Left hindlimb (tissue), 1 donor: ENCODE measurements at places on chromosomes 1 and 21.

DNA sequence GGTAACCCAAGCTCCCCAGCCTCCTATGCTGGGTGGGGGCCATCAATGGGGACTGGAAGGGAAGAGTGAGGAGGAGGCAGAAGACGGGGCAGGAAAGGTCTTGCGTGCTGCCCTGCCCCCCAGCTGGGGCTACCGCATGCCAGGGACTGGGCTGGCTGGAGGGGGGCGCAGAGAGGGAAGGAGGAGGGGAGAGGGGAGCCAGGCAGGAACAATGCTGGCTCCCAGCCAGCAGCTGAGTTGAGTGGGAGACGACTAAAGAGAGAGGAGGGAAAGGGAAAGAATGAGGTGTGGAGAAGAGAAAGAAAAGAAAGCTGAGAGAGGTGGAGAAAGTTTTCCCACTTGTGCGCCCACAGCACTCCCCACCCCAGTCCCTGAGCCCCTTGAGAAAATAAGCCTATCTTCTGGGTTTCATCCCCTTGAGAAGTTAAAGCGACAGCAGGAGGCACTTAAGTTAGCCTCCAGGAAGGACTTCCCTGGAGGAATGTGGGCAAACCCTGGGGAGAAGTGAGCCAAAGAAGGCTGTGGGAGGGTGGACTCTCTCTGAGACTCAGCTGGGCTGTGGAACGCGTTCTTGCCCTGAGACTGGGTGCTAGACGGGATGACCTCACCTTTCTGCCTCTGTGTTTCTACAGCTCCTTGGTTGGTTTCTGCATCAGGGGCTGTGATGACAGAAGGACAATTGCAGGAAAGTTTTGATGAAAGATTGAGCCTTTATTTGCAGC, 12.9 kb upstream of the NES start:
- DNase-seq: peak; percentile 64

DNA sequence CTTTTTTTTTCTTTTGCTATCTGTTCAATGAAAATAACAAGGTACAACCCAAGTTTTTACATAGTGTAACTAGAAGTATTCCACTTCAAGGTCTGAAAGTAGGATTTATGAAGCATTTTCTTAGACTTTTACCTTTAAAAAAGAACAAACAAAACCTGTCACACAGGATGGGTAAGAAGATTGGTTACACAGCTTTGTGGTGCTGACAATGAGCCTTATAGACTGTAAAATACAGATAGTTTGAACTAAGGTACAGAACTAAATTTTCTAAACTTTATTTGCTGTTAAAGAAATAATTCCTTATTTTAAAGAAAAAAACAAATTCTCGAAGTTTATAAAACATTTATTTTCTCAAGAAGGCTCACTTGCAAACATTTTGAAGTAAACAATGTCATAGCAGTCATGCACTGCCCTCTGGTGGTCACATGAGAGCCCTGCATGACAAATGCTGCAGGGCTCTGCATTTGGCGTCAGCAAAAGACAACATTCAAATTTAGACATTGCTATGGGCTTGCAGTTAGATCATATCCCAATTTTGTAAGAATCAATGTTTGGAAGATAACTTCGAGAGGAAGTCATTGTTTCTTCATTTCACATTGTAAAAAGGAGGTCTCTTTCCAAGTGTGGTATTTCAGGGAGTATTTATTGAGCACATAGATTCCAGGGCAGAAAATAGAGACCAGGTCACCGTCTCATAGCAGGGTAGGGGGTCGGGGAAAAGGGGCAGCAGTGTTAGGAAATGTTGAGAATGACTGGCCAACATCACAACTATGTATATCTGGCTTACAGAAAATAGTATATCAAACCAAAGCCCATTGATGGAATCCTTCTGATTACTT, 115.3 kb upstream of the FMN2 start:
- DNase-seq: no peak

DNA sequence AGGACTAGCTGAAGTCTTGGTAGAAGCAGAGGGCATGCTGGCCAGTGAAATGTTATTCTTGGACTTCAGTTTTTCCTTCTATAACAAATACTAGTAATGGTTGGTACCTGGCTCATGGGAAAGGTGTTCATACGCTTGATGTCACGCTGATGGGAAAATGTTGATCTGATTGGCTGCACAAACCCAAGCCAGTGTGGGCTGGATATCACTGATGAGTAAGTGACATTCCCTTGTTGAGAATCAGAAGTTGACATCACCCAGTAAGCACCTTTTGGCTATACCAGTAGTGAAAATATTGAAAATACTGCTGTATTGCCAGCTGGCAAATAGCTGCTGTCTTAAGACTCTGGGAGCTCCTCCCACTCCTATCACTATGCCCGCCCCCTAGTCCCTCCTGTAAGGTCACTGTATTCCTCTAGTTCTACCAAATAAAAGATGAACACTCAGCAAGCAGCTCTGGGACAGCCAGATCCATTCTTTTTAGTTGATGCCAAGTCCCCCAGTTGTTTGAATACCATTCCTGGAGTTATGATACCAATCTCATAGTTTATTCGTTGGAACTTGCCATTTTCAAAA, 168.2 kb downstream of the GRIK1 start:
- no peak for DNase-seq

DNA sequence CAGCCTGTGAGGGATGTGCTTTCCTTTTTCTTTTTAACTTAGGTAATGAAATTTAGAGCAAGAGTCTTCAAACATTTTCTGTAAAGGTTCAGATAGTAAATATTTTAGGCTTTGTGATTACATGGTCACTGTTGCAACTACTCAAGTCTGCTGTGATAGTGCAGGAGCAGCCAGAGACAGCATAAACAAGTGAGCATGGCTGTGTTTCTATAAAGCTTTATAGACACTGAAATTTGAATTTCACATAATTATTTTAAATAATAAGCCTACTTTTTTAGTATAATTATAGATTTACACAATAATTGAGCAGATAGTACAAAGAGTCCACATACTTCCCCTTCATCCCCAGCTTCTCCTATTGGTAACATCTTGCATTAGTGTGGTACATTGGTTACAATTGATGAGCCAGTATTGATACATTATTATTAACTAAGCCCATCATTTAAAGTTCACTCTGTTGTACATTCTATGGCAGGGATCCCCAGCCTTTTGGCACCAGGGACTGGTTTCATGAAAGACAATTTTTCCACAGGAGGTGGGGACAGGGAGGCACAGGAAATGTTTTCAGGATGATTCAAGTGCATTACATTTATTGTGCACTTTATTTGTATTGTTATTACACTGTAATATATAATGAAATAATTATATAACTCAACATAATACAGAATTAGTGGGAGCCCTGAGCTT, 3.0 kb downstream of the ATF6 start:
- no peak for DNase-seq

DNA sequence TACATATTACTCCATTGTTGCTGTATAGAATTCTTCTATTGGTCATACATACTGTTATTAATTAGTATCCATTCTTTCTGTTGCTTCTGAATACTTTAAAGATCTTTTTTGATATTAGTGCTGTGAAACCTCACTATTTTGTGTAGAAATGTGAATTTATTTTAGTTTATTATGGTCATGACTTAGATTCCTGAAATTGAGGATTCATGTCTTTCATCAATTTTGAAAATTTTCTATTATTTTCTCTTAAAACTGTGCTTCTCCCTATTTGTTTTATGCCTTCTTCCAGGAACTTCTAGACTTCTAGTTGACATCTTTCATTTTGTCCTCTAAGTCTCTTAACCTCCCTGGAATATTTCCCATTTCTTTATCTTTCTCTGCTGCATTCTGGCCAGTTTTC, 113.1 kb downstream of the NTPCR start:
- no peak for DNase-seq

DNA sequence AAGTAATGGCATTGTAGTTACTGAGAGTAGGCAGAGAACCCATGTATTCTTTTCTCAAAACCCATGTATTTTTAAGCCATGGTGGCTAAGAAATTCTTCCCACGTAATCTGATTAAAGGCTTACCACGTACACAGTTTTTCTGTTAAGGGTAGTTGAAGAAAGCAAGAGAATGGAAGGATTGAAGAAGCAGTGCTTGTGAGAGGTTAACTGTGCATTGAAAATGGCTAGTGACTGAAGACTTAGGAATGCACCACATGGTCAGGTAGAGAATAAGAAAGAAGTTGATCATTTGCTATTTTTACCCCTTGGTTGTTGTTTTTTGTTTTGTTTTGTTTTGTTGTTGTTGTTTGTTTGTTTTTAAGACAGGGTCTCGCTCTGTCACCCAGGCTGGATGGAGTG, 178.9 kb upstream of the SNX7 start:
- no peak for DNase-seq

GRCh38 chr1:81833722-81834121, 33.0 kb downstream of the ADGRL2 start:
- DNase-seq: no peak

DNA sequence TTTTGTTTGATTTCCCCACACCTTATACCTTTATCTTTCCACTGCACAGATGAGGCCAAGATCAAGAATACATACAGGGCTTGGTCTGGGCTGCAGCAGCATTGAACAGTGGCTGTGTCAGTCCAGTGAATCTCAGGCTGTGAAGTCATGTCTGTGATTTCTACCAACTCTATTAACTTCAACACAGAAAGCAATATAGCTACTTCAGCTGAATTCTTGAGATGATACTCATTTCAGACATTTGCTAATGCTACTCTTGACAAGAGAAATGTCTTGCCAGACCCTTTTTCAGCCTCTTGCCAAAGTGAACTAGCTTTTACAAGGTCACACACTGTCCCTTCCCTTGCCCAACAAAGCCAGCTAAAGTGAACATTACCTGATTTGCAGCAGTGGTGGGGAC, 25.1 kb upstream of the HSD3B1 start:
- no peak for DNase-seq

DNA sequence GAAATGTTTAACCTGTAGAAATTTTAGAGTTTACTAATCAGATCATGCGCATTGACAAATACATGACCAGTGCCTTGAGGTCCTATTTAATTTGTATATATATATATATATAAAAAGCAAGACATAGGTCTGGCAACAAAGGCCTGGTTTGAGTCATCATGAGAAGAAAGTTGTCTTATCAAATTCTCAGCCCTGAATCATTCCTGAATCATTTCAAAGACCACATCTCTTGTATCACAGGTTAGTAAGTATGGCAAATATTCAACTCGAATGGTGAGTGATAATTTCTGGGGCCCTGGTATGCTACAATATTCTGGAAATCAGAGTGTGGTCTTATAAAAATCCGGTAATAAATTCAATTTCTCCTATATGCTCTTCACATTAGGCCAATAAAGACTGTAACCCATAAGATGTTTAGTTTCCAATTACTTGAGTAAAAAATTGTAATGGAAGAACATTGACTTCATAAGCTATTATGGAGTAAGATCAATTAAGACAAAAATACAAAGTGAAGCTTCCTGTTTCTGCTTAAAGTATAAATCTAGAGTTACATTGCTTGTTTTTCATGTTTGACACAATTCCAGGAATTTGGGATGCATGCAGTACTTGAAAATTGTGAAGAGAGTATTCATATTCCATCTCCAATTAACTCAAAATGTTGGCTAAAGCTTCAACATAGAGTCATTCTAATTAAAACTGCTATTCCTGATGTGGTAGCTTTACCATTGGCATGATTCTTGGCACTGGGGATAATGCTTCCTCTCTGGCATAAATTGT, 309.4 kb downstream of the BRINP3 start:
- no peak for DNase-seq

GRCh38 chr1:154707901-154708463, 100.0 kb upstream of the ADAR start:
- no peak for DNase-seq

GRCh38 chr1:235023711-235024439, 104.8 kb downstream of the TOMM20 start:
- DNase-seq: no peak
